ENCODE measurements at places on chromosomes 7 and 10. TPM values are rescaled to one million over a fixed set of nuclear protein-coding genes. Genes with fewer than 3 reads are reported as not detected.

GRCh38 chr10:22570733-22571430, 143.5 kb downstream of the PIP4K2A start:
- H3K4me1 ChIP-seq: no peaks in the 10 kb centered on the region
- no peaks in the 10 kb centered on the region for H3K27me3 ChIP-seq
- peaks cover 6% of the 10 kb centered on the region for H3K36me3 ChIP-seq
- H3K27ac ChIP-seq: no peak overlapping the region
- no peak for DNase-seq
- H3K4me3 ChIP-seq: no peak overlapping the region

HGF gene
- total RNA-seq: 31.4 TPM

DNA sequence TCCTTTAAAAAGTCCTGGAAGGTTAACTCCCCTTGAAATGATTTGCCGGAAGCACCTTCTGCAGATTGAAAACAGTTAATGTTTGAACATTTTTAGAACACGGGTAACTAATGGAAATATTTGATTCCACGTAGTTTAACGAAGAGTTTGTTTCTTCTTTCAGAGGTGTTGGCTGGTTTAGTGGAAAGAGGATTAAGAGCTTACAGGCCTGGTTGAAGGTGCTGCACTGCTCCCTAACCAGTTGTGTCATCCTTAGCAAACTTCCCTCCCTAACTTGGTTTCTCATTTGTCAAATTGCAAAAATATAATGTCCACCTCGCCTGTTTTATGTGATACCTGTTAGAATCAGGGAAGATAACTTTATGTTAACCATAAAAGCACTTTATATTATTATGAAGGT, 243.0 kb upstream of the FZD8 start:
- no peaks in the 10 kb centered on the region for H3K36me3 ChIP-seq
- no peak overlapping the region for H3K27ac ChIP-seq
- no peaks in the 10 kb centered on the region for H3K4me1 ChIP-seq

DNA sequence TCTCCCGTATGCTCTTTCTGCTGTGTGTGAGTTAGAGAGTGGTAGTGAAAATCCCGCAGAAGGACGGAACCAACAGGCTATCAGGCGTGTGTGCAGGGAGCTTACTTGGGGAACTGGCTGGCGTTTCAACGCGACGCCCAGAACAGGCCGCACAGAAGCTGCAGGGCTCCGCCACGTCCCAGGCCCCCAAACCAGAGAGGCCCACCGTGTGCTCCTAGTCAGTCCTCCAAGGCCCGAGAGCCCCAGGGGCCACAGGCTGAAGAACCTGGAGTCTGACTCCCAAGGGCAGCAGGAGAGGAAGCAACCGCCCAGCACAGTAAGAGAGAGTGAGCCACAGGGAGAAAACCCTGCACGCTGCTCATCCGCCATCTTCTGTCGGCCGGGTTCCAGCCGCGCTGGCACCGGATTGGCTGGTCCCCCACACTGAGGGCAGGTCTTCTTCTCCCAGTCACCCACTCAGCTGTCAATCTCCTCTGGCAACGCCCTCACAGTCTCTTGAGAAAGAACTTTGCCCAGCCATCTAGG, 730.6 kb upstream of the VSTM2A start:
- H3K27me3 ChIP-seq: no peaks in the 10 kb centered on the region
- DNase-seq: no peak
- H3K27ac ChIP-seq: no peak overlapping the region
- H3K36me3 ChIP-seq: no peaks in the 10 kb centered on the region
- no peak overlapping the region for H3K4me3 ChIP-seq

MALRD1 gene
- 4.5 TPM for total RNA-seq

TMEM229A gene
- 0.27 TPM for total RNA-seq

CLDN15 gene
- 5.1 TPM for total RNA-seq

DNA sequence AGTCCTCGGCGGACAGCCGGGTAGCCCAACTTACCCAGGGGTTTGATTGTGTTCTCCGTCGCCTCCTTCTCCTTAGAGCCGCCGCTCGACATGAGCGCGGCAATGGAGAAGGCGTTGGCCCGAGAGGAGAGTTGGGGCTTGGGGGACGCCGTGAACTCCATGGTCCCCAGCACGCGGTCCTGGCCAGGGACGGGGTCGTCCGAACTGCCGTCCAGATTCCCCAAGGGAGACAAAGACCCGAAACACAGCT, 515 bp downstream of the TBX20 start:
- H3K36me3 ChIP-seq: no peaks in the 10 kb centered on the region
- no peak overlapping the region for H3K4me3 ChIP-seq
- DNase-seq: no peak
- peaks cover 60% of the 10 kb centered on the region for H3K27me3 ChIP-seq

IFIT2 gene
- 3.4 TPM for total RNA-seq

DNA sequence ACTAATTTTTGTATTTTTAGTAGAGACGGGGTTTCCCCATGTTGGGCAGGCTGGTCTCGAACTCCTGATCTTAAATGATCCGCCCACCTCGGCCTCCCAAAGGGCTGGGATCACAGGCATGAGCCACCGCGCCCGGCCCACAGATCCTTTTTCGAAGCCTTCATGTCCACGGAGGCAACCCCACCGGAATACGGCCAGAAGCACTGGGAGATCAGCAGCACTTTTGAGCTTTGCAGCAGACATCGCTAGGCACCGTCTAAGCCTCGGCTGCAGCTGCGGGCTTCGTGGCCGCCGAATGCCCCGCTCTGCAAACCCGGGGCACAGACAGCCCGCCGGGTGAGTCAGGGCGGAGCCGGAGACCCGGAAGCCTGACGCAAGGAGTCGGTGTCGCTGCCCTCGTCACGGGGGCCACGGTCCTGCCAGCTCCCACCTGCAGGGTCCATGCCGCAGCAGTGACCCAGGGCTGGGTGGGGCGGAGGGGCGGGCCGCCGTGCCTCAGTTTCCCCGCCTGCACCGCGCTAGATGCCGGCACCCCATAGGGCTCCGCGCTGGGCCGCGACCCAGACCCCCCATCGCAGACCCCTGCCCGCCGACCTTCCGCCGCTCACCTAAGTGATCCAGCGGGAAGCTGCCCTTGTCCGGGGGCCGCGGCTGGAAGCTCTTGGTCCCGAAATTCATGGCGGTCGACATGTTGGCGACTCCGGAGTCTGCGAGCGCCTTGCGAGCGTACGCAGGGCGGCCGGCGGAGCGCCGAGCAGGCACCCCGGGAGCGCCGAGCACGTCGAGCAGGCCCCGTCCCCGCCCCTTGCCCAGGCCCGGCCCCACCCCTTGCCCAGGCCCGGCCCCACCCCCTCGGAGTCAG, at the start of gene COX19:
Gene COX19, minus strand, starts transcription at position 730 of the 862 bp plus-strand sequence. Its CDS starts 40 bp downstream, at position 690.
- peaks cover 22% of the 10 kb centered on the region for H3K4me1 ChIP-seq
- H3K36me3 ChIP-seq: peaks cover 17% of the 10 kb centered on the region
- peak; percentile 84 for DNase-seq

CUL2 gene
- 16.5 TPM for total RNA-seq

GRCh38 chr7:71229148-71229547, 97.2 kb downstream of the GALNT17 start:
- H3K27me3 ChIP-seq: no peaks in the 10 kb centered on the region
- H3K4me3 ChIP-seq: no peak overlapping the region
- no peaks in the 10 kb centered on the region for H3K36me3 ChIP-seq

- no peak overlapping the region for H3K4me3 ChIP-seq
- H3K4me1 ChIP-seq: no peaks in the 10 kb centered on the region
- no peaks in the 10 kb centered on the region for H3K27me3 ChIP-seq
- DNase-seq: no peak
- no peaks in the 10 kb centered on the region for H3K36me3 ChIP-seq
Measured at GRCh38 chr10:125709553-125710474, 9.7 kb upstream of the EDRF1 start.

DNA sequence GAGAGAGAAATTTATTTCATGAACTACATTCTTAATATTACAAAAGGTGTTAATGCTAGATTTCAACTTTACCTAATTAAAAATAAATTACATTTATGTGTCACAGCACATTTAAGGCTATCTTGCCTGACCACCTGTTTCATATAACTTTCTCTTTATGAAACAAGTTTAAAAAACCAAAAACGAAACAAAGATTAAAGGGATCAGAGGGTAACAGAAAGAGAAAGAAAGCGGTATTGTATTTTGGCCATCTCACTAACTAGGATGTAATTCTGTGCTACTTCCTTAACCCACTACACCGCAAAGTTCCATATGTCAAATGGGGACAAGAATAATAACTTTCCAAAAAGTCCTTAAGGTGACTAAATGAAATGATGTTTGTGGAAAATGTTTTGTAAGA, 6.3 kb upstream of the RHOBTB1 start:
- no peaks in the 10 kb centered on the region for H3K4me1 ChIP-seq
- H3K27me3 ChIP-seq: no peaks in the 10 kb centered on the region
- H3K27ac ChIP-seq: no peak overlapping the region
- no peak overlapping the region for H3K4me3 ChIP-seq
- H3K36me3 ChIP-seq: no peaks in the 10 kb centered on the region
- no peak for DNase-seq

Data from thyroid gland (tissue), 4 donors.